ENCODE measurements at places on chromosomes 16 and 17.

DNA sequence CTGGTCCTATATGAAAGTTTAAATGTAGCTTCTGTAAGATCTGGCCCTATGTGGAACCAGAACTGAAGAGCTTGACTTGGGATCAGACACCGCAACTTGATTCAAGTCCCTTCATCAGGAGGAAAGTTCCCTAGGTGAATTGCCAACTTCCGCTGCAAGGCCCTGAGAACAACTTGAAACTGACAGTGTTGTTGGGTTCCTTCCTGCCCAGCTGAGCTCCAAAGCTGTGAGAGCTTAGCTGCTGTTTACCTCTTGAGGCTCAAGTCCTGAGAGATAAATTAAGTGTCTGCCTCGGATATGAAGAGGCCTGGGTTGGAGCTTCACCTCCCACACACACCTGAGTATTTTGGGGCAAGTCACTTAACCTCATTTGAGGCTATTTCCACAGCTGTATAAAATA lies 44.7 kb downstream of the REXO5 start:
- peak; percentile 32 for DNase-seq

GRCh38 chr17:75371339-75371738 lies 34.1 kb downstream of the GRB2 start:
- DNase-seq, result no peak

DNA sequence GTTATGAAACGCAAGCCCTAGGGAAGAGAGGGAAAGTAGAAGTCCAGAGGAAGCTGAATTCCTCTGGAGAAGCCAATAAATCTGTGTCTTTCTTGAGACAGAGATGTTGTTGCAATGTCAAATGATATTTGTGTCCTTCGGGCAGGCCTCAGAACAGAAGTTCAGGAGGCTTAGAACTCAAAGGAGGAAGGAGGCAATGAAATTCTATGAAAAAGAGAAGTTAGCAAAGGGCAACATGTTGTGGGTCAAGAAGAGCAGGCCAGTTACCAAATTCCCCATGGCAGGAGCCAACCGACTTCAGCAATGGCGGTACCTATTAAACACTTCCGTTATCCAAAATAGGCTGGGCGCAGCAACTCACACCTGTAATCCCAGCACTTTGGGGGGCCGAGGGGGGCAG lies 109.0 kb upstream of the DHX40 start:
- DNase-seq, result no peak

DNA sequence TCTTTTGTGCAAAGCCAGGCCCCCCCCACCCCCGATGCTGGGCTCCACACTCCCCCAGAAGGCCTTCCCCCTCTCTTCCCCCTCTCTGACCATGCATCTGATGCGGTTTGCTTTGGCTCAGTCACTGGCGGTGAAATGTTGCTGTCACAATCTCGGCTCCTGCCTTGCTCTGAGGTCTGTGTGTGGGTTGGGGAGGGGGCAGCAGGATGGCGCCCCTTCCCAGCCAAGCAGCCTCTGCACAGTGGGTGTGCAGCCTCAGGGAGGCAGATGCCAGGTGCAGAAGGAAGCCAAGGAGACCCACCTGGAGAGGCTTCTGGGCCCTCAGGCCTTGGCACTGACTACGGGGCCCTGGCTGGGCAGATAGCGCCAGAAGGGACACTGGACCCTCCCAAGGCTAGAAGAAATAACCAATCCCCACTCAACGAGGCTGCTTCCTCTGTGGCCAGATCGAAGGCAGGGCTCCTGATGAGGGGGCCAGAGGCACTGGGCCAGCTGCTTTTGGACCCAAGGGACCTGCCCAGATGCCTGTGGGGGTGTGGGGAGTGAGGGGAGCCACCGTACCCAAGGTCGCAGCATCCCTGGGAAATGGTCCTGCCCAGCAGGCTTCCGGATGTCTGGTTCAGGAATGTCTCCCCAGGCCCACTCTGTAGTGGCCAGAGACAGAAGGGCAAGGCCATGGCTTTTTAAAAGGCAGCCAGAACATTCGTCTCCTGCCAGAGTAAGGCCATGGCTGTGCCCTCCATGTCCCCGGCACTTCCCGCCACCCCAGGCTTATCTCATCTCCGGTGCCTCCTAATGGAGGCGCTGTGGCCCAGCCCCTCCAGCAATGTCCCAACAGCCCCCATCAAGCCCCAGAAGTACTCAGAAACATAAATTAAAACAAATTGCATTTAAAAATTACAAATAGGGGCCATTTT lies 43.4 kb upstream of the SLC38A10 start:
- no peak for DNase-seq

DNA sequence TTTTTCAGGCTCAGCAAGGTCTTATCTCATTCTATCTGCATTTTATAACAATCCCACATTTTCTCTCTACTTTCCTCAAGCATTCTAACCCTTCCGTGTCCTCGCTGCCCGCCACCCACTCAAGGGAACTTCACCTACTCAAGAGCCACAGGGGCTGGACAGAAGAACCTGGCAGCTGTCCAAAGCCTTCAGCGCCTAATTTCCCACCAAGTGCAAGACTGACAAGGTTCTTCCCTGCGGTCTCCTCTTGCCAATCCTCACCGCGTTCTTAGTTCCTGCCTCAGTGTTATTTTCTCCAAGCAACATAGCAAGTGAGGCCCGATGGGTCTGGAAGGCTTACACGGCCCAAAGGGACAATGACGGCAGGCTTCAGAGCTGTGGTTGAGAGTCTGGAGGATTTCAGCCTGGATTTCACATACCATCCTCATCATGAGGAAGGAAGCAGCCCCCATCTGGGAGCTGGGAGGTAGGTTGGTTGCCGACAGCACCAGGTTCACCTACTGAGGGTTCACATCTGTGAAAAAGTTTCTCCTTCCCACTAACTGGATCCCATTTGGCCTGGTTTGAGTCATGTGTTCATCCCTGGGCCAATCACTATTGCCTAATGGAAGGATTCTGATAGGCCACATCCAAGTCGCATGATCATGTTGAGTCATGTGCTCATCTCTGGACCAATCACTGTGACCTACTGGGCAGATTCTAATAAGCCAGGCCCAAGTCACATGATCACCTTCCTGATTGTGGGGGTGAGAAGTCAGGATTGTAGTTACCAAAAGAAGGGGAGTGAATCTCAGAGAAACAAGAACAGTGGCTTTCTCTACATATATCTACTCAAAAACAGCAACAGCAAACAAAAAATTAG lies 108.2 kb downstream of the N4BP1 start:
- peak; percentile 25 for DNase-seq

GRCh38 chr16:13923703-13924298 lies 3.8 kb downstream of the ERCC4 start:
- peak; percentile 81 for DNase-seq

GRCh38 chr16:50329446-50330189 lies 39.2 kb downstream of the BRD7 start:
- DNase-seq, result no peak

- no peak for DNase-seq
Measured at GRCh38 chr16:85432606-85433005, 180.5 kb upstream of the GSE1 start.

DNA sequence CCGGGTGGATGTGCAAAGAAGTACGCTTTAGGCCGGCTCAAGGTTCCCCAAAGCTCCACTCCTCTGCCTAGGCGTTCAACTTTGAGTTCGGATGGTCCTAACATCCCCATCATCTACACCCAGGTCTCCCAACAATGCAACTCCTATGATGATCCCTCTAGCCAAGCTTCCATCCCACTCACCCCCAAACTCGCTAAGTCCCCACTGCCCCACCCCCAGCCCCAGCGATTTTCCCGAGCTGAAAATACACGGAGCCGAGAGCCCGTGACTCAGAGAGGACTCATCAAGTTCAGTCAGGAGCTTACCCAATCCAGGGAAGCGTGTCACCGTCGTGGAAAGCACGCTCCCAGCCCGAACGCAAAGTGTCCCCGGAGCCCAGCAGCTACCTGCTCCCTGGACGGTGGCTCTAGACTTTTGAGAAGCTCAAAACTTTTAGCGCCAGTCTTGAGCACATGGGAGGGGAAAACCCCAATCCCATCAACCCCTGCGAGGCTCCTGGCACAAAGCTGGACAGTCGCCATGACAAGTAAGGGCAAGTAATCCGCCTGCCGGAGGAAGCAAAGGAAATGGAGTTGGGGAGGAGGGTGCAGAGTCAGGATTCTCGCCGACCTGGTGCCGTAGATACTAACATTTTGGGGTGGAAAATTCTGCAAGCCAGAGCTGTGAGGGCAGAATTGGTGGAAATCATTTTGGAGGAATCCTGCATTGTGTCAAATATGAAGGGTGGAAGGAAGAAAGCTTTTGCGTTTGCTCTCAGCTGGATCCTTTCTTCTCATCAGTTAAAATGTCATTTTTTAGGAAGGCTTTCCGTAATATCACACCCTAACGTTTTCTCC lies at the start of gene TP53:
TP53 (minus strand) TSS at position 419 of the 836 bp plus-strand sequence. CDS start 10,896 bp downstream, outside the sequence.
- DNase-seq, result peak; percentile 92

DNA sequence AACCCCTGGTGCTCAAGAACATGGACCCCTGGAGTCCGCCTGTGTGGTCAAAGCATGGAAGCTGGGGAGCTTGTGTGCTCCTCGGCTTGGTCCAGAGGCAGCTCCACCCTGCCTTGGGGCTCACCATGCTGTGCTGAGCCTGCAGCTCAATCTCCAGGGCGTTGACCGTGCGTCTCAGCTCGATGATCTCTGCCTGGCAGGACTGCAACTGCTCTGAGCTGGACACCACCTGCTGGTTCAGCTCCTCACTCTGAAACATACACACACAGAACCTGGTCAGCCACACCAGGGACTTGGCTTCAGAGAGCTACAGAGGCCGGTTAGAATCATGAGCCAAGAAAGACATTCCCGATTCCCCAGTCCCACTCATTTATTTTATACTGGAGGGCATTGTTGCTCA lies 2.7 kb downstream of the KRT35 start:
- DNase-seq, result no peak

DNA sequence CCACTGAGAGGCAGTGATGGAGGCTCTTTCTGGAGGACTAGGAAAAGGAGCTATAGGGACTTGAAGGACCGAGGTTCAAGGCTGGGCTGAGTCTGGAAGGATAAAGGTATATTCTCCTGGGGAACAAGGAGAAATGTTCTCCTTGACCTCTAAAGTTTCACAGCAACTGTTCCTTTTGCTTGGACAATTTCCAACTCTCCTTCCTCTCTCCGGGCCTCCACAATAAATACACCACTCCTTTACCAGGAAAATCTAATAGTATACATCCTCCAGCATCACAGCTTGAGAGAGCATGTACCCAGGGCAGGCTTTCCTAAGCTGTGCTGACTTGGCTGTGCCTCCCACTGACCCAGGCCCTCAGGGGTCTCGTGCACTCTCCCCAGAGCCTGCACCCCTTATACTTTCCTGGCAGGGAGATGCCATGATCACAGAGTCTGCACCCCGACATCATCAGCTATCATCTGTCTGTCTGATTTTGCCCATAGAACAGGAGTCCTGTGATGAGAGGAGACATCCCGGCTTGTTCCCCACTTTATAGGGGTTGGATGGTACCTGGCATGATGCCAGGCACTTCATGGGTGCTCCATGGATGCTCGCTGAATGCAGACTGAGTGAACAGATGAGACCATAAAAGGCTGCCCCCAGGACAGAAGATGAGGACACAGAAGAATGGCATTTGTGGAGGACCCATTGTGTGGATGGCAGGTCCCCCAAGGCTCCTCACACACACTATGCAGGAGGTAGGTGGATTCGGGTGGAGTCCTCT lies 582.6 kb upstream of the CDH5 start:
- DNase-seq, result peak; percentile 32

DNA sequence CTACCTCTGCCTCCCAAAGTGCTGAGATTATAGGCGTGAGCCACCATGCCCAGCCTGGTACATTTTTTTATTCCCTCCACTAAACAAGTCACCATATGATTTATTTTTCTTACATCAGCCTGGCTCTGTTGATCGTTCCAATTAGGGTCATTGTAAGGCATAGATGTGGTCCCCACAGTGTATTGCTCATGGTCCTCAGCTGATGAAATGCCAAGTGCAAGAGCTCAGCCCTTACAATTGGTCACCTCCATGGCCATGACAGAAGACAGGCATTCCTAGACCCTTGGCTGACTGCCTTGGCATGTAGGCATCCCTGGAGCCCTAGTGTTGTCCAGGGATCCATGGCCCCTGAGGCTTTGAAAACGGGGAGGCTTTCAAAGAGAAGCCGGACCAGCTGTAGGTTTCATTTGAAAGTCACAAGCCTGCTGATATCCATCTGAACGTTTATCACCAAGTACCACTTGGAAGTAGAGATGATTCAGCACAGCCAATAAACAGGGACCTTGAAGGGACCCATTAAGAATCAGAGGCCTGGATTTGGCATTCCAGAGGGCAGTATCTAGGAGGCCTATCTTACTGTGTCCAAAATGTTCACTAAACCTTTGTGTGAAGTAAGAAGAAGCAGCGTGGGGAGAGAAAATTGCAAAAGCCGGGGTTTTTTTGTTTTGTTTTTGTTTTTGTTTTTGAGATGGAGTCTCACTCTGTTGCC lies 20.6 kb upstream of the PRKCA start:
- no peak for DNase-seq

GRCh38 chr16:85094812-85095211 lies 17.5 kb downstream of the CIBAR2 start:
- no peak for DNase-seq
